IMR-90 (cell line): ENCODE measurements at places on chromosomes 1 and 21. TPM values are rescaled to one million over a fixed set of nuclear protein-coding genes. Genes with fewer than 3 reads are reported as not detected.

- peak; percentile 6 for DNase-seq
These were observed 898 bp upstream of the PTGS2 start for GRCh38 chr1:186681121-186681520.

GRCh38 chr1:246092136-246092535 lies 414.9 kb downstream of the SMYD3 start:
- DNase-seq = no peak

DNA sequence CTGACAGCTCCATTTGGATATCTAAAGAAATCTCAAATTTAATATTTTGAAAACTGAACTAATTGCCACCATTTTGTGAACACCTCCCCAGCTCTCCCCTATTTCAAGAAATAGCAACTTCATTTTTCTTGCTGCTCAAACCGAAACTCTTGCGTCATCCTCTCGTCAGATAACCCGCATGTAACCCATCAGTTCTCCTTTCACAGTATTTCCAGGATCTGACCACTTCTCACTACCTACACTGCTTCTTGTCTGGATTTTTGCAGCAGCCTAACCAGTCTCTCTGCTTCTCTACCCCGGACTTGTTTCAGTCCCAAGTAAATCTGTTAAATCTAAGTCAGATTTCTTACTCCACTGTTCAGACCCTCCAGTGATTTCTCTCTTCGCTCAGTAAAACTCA lies 75.6 kb downstream of the MTR start:
- DNase-seq = no peak

DNA sequence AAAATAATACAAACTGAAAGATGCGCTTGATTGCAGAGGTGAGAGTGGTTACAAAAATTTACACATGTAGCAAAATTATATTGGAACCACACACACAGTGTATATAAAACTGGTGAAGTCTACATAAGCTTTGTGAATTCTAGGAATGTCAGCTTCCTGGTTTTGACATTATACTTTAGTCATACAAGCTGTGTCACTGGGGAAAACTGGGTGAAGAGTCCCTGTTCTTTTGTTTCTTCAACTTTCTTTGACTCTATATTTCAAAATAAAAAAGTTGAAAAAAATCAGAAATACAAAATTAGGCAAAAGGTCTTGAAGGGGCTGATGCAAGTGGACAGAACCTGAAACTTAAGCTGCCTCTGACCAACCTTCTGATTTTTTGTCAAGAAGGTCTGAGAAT lies 3.0 kb downstream of the C1QC start:
- peak; percentile 18 for DNase-seq

- peak; percentile 70 for DNase-seq
These were observed 108.2 kb downstream of the CLEC20A start for GRCh38 chr1:178388418-178389145.

DNA sequence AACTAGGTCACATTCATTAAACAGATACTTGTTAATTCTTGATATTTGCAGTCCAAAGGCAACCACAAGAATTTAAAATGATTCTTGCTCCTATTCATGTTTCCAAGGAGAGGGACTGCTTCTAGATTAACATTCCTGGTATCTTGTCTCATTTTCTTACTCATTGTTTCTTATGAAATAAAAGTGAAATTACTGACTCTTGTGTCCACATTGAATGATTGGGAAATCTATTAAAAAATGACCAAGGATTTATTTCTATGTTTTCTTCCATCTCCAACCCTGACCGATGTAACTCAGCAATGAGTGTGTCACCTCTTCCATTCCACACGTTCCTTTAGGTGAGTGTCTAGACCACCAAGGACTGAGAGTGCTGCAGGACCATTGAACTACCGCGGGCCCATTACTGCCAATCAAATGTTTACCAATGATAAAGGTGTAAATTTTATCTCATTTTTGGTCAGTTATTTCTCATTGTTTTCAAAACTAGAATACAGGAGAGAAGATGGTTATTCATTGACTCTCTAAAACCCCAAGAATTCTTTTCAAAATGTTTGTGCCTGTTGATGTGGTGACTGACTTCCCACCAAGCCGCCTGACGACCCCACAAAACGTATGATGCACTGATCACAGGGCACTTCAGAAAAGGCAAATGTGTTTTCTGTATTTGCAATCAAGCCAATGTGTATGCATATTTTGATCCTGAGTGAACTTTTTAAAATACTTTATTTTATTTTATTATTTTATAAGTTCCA lies 414.6 kb upstream of the PTBP2 start:
- peak; percentile 71 for DNase-seq

The NR1I3 gene
- total RNA-seq = not detected in 2 replicates

GRCh38 chr1:86828024-86828423 lies 85.9 kb downstream of the SELENOF start:
- DNase-seq = no peak

GRCh38 chr1:52366517-52366827 lies 467 bp upstream of the CC2D1B start:
- DNase-seq = no peak

DNA sequence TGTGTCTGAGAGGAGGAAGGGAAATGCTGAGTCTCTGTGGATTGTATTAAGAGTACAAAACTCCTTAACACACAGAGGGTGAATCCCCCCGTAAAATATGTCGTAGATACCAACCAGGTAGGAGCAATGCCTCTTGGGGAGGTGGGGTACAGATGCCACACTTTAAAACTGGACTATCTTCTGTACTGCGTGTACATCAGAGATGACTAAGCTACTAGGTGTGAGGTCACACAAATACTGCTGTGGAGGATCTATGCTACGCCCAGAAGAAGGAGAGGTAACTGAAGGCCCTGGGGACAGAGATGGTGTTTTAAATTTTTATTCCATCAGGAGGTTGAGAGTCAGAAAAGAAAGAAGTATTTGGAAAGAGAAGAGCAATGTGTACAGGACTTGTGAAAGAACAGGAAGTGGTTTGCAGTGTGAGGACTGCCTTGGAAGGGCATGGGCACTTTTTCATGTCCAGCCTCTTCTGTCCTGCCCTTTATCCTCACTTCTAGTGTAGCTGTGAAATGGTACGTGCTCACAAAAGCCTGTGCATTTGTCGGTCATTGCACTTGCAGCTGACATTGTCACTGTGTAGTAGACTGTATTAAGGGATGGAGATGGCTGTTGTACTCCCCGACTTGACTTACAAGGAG lies 287.8 kb upstream of the CHRM3 start:
- DNase-seq = no peak
